Fibroblast of villous mesenchyme (primary cell): ENCODE measurements at places on chromosomes 5 and 9. TPM values are rescaled to one million over a fixed set of nuclear protein-coding genes. Genes with fewer than 3 reads are reported as not detected.
A peak's percentile ranks its signal among the peaks of the same experiment; 100 is the strongest.

The TRIP13 gene
- 16.8 and 29.8 TPM in 2 replicates for total RNA-seq

- no peak for DNase-seq
Observed at GRCh38 chr5:151602806-151603205, 11.7 kb upstream of the FAT2 start.

The KDM3B gene
- total RNA-seq, result 45.1 and 51.4 TPM in 2 replicates

The GRXCR2 gene
- total RNA-seq, result not detected in 2 replicates

The MZB1 gene
- under 0.01 and 0.43 TPM in 2 replicates for total RNA-seq

DNA sequence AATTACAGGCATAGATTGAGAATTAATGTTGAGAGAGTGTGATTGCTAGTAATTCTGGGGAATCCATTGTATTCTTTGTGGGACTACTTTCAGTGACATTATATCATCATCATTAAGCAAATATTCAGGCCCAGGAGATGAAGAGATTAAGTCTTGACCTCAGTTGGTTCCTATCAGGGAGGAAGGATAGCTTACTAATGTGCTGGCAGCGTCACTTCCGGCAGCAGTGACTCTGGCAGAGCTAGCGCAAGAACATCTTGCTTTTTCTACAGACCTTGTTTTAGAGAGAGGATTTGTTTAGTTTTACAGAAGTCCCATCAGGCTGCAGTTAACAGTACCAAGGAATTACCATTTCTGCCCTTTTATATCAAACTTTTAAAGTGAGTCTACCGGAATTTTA lies 20.3 kb downstream of the OSTF1 start:
- peak; percentile 86 for DNase-seq

DNA sequence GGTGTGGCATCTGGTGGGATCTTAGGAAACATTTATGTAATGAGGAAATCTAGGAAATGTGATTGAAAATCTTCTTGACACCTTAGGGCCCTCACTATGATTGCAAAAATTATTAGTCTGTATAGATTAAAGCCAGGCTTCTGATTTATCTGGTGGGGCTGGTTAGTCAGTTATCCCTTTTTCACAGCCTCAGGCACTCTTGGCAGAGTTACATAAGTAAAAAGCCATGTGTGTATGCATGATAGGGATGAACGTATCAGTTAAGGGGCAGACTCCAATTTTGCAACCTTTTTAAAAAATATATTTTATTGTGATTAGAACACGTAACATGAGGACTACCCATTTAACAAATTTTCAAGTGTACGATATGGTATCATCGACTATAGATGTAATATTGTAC lies 30.6 kb upstream of the RAB14 start:
- no peak for DNase-seq

DNA sequence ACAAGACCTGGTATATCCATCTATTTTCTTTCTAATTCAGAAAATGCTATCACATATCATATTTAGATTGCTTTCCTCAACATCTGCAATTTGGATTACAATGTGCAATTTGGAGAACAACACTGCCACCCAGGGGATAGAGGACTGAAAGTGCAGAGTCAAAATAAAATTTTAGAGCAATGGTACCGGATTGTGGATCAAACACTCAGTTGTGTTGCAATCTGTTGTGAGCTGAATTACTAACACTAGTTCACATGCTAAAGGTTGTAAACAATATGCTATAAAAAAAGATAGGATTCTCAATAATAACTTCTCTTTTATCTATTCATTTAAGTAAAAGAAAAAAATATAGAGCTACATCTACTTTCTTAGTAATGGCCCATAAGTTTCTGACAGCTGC lies 11.9 kb upstream of the SRFBP1 start:
- DNase-seq, result peak; percentile 66

- peak; percentile 43 for DNase-seq
Observed at GRCh38 chr9:2181792-2182191, 166.6 kb downstream of the SMARCA2 start.

The STK32A gene
- 0.97 and 2.2 TPM in 2 replicates for total RNA-seq

The PCDHGB6 gene
- total RNA-seq, result 4.2 and 4.3 TPM in 2 replicates

- DNase-seq, result peak; percentile 20
Observed at GRCh38 chr9:71079451-71079850, 42.0 kb downstream of the TRPM3 start.
